Naive B cell (primary cell): ENCODE measurements at places on chromosomes 5 and 9. TPM values are rescaled to one million over a fixed set of nuclear protein-coding genes. Genes with fewer than 3 reads are reported as not detected.

GRCh38 chr9:68904454-68904853 is 109.5 kb downstream of the PRKACG start:
- DNase-seq, result no peak

- DNase-seq, result no peak
These were observed 213.0 kb downstream of the PJA2 start for GRCh38 chr5:109196823-109197160.

DNA sequence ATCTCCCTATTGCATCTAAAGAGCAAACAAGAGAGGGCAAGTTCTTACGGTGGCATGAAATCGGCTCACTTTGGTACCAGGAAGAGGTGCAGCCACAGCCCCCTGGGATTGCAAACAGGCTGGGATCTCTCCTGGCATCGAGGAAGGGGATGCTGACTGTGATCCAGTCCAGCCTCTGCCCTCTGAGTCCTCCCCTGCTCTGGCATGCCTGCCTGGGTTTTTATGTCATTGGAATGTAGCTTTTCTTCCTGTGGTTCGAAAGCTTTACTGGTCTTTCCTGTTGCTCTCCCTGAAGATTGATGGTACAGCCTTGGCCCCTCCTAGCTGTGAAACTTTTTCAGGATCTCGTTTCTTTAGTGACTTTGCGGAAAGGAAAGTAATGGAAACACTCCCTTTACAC is 6.6 kb downstream of the SLC46A2 start:
- DNase-seq, result no peak

- no peak for DNase-seq
These were observed 107.5 kb upstream of the MVB12B start for GRCh38 chr9:126219166-126219565.

DNA sequence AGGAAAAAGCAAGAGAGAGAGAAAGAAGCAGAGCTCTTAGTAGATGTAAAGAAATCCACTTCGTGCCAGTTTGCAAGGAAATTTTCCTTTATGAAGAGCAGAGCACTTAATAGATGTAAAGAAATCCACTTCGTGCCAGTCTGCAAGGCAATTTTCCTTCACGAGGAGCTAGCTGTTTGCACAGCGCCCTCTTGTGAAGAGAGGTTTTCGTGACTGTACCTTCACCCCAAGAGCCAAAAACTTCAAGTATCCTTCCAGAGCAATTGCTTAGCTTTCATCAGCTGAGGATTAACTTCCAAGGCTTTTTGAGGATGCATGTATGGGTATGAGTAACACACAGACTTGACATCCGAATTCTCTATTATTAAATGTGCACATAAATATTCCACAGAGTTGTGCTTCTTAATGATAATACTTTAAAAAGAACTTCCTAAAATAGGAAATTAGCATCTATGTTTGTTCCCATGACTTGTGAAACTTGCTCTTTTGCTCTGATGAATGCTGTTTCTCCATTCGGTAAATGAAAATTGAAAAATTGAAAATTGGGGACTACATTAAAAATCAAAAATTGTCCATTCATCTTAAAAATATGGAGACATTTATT is 525.6 kb downstream of the PDE4D start:
- DNase-seq, result peak; percentile 9

DNA sequence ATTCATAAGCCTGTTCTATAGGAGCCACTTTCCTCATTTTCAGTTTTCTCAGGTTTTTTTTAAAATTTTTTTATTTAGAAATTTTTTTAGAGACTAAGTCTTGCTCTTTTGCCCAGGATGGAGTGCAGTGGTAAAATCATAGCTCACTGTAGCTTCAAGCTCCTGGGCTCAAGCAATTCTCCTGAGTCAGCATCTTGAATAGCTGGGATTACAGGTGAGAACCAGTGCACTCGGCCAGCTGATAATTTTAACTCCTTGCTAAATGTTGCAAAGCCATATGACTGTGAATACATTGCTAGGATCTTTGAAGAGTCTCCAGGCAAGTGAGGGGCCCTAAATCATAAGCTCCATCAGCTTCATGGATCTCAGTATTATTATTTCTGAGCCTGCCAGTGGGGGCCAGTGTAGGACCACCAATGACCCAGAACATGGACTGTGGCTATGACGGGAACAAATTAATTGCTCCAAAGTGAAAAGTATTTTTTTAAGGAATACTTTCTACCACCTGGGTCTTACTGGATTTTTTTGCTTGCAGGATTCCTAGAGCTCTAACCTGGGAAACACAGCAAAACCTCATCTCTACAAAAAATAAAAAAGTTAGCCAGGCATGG is 5.7 kb upstream of the GAPVD1 start:
- no peak for DNase-seq

GRCh38 chr5:144467792-144468191 is 297.1 kb downstream of the KCTD16 start:
- no peak for DNase-seq

The PCDHA9 gene
- not detected for polyA plus RNA-seq

The MOB3B gene
- polyA plus RNA-seq, result 15.5 TPM

DNA sequence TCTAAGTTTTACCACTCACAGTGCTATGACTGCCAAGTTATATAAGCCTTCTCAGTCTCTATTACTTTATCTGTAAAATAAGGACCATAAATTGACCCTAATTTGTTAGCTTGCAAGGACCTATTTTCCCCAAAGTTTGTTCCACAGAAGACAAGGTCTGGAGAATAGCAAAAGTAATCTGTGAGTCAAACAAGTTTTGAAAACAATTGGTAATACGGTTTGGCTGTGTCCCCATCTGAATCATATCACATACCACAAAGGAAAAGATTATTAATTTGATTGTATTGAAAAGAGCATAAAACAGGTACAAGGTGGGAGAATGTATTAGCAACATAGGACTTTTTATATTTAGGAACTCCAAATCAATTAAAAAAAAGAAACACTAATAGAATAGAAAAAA is 124.0 kb upstream of the TARS1 start:
- no peak for DNase-seq

DNA sequence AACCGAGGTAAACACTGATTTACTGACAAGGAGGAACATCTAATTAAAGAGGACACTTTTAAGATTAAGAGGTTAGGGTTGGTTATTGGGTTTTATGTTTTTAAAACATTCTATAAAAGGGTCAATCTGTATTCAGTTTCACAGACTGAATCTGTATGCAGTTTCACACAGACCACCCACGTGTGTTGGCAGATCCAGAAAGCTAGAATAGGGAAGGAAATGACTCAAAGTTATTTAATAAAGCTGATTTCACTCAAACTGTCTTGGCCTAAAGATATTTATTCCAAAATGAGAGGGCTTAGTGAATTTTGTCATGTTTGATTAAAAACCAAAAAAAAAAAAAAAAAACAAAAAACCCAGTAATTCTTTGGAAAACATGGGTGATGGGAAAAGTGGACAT is 140.2 kb downstream of the SLC24A2 start:
- no peak for DNase-seq

DNA sequence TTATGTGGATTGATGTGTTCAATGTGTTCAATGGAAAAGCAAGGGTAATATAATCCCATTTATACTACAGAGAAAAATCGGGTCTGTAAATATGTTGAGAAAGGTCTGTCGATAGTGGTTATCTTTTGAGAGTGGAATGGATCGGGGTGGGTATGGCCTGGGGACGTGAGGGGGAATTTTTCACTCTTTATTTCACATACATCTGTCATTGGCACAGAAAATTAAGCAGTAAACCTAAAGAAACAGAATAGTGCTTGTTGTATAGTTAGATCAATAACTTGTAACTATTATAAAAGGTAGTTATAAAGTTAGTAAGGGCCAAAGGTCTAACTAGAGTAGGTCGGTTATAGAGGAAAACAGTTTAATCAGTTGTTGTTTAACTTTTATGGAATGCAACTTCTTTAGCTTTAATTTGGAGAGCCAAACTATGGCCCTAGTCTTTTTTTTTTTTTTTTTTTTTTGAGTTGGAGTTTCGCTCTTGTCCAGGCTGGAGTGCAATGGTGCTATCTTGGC is 66.1 kb upstream of the ABL1 start:
- no peak for DNase-seq

GRCh38 chr5:111863801-111864200 is 106.8 kb upstream of the NREP start:
- no peak for DNase-seq
